Cardiac fibroblast (primary cell): ENCODE measurements at places on chromosomes 13 and 19.

DNA sequence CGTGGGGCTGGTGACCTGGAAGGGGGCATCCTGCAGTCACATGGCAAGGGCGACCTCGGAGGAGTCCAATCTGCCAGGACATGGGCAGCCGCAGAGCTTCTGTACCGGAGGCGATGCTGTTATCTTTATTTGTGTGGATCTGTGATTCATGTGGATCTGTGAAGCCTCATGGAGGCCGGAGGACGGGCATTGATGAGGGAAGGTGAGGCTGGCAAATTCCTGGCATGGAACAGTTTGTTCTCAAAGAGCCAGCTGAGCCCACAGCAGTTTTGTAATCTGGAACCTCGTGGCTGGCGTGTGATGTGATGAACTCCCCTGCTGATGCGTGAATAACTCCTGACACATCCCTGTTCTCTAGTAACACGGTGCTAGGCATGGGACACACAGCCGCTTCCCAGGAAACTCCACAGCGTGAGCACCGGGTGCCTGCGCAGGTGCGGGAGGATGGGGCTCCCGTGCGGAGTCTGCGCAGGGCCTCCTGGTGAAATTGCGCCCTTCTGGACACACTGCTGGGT is 40.4 kb downstream of the ATP11A start:
- DNase-seq, result no peak

DNA sequence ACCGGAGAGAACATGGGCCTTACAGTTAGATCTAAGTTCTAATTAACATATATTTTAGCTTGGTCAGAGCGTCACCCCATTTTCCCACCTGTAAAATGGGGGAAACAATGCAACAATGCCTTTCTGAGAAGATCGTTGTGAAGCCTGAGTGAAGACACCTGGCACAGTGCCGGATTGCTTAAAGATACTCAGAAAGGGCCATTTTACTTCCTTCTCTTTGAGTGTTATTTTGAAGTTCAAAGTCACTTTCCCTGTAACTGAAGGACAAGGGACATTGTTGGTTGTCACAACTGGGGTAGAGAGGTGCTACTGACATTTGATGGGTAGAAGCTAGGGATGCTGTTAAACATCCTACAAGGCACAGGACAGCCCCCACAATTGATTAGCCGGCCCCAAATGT is 28.1 kb downstream of the HSPH1 start:
- DNase-seq, result no peak

DNA sequence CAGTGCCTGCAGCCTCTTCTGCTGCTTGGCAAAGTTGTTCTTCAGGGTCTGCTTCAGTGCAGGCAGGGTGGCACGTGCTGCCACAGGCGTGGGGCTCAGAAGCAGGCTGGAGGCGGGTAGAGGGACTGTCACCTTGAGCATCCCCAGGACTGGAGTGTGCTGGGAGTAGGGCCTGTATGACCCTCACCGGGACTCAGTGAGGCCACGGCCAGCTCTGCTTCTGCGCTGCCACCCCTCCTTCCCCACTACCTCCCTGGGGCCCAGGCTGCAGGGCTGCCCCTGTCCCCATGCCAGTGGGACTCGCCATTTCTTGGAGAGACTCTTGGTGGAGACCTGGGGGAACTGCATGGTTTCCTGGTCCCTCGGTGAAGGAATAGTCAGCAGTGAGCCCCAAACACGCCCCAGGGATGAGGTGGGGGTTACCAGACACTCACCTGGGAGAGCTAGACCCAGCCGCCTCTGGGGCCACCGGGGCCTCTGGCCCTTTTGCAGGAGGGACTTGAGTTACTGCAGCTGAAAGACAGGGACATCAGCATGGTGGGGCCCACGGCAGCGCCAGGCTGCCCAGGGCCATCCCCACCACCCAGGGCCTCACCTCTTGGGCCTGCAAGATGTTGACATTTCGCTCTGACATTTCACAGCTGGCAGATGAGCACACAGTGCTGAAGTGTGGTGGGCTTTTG is 29.9 kb downstream of the TUBA3C start:
- no peak for DNase-seq

- no peak for DNase-seq
Observed at GRCh38 chr13:94139393-94139995, 340.0 kb downstream of the DCT start.

DNA sequence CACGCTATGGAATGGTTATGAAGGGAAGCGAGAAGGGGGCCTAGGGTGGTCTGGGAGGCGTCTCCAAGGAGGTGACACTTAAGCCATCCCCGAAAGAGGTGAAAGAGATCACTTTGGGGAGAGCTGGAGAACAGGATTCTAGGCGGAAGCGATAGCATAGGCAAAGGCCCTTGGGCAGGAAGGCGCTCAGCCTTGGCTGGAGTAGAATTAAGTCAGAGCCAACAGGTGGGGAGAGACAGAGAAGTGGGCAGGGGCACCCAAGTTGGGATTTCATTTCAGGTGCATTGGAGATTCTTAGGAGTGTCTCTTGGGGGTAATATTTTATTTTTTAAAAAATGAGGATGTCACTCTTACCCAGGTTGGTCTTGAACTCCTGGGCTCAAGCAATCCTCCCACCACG is 9.6 kb downstream of the SNRPD2 start:
- no peak for DNase-seq

- peak; percentile 35 for DNase-seq
Observed at GRCh38 chr13:108947551-108948030, 318.2 kb downstream of the MYO16 start.

DNA sequence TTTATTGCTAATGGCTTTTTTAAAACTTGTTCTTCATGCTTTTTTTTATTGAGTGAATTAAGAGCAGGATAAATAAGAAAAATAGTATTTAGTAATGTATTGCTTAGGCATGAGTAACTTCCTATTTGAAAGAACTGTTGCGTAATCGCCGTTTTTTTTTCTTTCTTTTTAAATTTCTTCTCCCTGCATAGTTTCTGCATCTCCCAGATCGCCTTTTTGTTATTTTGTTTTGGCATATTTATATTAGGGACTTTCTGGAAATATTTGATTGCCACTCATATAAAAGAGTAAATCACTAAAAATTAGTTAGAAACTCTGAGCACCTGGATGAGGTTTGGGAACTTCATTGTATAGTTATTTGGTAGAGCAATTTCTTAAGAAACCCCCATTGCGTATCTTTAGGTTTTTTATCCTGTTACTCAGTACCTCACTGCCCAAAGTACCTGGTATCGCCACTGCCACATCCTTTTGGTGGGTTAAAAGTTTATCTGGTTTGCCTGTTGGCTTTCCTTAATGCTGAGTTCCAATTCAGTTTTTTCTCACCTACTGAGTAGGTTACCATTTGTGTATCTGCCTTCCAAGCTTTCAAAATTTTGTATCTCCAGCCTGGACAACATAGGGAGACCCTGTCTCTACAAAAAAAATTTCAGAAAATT is 36.2 kb upstream of the LPAR6 start:
- peak; percentile 89 for DNase-seq

DNA sequence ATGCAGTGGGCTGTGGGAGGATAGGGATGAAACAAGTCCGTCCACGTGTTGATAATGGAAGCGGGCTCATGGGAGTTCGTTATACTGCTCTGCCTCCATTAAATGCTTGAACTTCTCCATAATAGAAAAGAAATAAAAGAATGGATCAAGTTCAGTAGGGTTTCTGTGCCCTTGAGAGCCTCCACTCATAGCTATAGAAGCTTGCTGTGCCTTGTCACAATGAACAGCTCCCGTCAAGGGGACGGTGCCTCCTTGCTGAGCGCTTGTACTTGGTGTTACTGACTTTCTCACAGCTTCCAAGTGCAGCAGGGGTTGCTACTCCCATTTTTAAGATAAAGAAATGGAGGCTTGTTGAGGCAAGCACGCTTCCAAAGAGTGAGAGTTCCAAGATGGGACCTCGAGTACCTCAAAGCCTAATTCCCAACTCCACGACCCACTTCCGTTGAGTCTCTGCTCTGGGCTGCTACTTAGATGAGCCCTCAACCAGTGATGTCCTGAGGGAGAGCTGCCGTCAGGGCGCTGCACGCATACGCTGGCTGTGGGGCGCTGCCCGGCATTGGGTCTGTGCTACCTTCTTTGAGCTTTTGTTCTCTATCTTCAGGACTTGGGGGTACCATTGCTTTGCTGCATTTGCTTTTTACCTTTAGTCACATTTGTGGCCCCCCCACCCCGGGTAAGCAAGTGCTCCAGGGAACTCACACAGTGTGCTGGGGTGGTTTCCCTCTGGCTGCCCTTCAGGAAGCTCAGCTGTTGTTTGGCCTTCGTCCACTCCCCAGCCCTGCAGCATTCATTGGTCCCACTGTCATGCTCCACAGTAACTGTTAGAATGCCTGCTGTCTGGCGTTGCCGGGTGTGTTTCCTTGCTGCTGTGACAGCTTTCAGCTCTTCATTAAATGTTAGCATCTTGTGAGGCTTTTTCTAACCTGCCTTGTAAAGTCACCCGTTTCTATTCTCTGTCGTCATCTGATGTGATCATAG is 9.5 kb downstream of the SNRNP70 start:
- peak; percentile 26 for DNase-seq

GRCh38 chr19:3659746-3660112 is 33.1 kb upstream of the CACTIN start:
- DNase-seq, result no peak

DNA sequence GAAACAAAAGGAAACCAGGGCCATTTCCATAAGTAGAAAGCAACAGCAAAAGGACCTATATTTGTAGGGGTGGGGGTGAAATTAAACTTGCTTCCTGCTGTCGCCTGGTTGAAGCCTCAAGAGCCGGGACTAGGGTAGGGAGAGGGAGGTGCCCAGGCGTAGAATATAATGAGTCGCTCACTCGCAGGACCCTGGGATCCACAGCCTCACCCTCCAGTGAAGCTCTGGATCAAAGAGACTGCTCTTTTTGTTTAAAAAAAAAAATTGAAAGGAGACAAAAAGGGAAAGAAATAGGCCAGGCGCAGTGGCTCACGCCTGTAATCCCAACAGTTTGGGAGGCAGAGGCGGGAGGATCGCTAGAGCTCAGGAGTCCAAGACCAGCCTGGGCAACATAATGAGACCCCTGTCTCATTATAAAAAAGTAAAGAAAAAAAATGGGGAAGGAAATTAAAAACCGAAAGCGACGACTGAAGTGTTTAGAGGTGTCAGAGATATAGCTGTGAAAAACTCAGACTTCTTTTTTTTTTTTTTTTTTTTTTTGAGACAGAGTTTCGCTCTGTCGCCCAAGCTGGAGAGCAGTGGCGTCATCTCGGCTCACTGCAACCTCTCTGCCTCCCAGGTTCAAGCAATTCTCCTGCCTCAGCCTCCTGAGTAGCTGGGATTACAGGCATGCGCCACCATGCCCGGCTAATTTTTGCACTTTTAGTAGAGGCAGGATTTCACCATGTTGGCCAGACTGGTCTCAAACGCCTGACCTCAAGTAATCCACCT is 10.9 kb upstream of the ADGRE5 start:
- no peak for DNase-seq

DNA sequence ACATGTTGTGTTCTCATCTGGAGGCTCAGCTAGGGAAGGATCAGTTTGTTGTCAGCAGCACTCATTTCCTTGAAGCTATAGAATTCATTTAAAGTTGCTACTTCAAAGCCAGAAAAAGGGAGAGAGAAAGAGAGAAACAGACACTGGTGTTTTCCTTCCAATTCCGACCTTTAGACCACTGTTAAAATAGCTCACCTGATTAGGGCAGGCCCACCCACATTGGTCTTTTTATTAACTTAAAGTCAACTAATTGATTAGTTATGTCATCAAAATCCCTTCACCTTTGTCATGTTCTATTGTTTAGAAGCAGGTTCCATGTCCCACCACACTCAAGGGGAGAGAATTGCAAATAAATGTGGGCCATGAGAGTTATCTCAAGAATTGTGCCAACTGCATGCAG is 560.2 kb downstream of the PCDH17 start:
- no peak for DNase-seq

GRCh38 chr13:109790942-109791605 is 4.7 kb upstream of the IRS2 start:
- peak; percentile 59 for DNase-seq

DNA sequence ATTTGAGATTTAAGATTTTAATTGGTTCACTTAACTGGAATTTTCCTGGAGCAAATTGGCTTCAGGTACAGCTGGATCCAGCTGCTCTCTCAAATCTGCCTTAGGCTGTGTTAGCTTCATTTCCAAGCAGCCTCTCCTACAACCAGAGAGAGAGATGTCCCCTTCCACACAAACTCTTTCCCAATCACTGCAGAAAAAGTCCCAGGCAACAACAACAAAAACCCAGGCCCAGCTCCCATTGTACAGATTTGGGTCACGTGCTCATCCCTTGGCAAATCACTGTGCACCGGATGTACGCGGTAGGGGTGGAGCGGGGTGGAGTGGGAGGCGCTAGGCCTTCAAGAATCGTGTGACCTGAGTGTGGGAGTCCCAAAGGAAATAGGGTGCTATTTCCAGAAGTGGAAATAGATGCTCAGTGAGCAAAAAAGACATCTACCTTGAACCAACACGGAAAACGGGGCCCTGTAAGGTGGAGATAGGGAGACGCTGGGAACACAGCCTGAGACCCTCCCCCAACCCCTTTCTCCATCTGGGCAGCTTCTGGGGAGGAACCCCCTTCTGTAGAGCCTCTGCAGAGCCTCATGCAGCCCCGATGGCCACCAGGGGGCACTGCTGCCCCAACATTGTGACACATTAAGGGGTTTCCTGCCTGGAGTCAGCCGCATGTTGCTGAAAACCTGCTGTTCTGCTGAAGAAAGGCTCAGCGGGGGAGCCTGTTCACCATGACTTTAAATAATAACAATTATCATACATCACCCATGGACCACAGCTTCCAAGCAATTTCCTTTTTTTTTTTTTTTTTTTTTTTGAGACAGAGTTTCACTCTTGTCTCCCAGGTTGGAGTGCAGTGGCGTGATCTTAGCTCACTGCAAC is 25.4 kb downstream of the HPN start:
- peak; percentile 86 for DNase-seq

GRCh38 chr13:67977066-67977465 is 746.9 kb upstream of the PCDH9 start:
- no peak for DNase-seq

- DNase-seq, result no peak
Observed at GRCh38 chr19:31497709-31498108, 148.5 kb upstream of the TSHZ3 start.

DNA sequence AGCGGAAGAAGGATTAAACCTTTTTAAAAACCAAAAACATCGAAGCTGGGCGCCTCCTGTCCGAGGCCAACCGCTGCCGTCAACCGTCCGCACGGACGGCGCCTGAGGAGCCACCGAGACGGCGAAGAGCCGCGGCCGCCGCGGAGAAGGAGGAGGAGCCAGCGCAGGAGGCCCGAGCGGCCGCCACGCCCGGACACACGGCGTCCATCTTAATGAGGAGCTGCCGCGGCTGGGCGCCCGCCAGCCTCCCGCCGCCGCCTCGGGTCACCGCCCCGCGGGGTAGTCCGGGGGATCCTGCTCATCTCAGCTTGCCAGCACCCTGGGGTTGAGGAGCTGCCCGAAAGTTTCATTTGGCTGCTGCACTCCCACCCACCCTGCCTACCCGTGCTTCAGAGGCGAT is 10.6 kb downstream of the ZSCAN1 start:
- no peak for DNase-seq

DNA sequence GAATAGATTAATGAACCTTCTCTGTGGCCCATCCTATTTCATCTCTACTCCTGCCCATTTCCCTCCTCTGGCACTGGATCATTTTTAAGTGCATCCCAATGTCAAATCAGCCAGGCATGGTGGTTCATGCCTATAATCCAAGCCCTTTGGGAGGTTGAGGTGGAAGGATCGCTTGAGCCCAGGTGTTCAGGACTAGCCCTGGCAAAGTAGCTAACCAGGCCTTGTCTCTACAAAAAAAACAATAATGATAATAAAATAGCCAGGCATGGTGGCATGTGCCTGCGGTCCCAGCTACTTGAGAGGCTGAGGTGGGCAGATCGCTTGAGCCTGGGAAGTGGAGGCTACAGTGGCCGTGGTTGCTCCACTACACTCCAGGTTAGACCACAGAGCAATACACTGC is 517.0 kb downstream of the MYO16 start:
- no peak for DNase-seq

GRCh38 chr19:35030257-35031071 is at the start of gene SCN1B:
TSS of gene SCN1B (plus strand) at chr19:35030470. CDS start at chr19:35030821, 351 bp downstream.
- DNase-seq, result peak; percentile 80
